ENCODE measurements at places on chromosomes 6 and 20.

DNA sequence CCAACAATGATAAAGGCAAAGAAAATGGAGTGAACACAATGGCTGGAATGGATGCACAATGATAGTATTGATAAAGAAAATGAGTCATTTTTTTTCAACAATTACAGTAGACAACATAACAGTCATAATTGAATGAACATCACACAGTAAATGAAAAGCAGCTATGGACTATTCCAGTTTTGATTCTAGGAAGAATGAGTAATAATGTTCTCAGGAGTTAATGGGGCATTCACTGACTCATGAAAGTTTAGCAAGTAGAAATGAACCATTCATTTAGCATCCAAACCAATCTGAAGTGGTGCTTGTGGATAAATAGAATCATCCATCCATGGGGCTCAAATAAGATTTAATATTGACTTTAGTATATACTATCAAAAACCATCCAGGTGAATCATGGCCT is 1029.5 kb upstream of the GJE1 start:
- peaks cover 2% of the 10 kb centered on the region for H3K27me3 ChIP-seq
- H3K4me1 ChIP-seq, result no peaks in the 10 kb centered on the region
- H3K27ac ChIP-seq, result no peak overlapping the region
- H3K36me3 ChIP-seq, result no peaks in the 10 kb centered on the region
- H3K4me3 ChIP-seq, result no peak overlapping the region

GRCh38 chr6:7232351-7232750 is 80.6 kb downstream of the SSR1 start:
- H3K27ac ChIP-seq, result no peak overlapping the region
- DNase-seq, result no peak
- H3K4me1 ChIP-seq, result peaks cover 7% of the 10 kb centered on the region
- H3K27me3 ChIP-seq, result no peaks in the 10 kb centered on the region

DNA sequence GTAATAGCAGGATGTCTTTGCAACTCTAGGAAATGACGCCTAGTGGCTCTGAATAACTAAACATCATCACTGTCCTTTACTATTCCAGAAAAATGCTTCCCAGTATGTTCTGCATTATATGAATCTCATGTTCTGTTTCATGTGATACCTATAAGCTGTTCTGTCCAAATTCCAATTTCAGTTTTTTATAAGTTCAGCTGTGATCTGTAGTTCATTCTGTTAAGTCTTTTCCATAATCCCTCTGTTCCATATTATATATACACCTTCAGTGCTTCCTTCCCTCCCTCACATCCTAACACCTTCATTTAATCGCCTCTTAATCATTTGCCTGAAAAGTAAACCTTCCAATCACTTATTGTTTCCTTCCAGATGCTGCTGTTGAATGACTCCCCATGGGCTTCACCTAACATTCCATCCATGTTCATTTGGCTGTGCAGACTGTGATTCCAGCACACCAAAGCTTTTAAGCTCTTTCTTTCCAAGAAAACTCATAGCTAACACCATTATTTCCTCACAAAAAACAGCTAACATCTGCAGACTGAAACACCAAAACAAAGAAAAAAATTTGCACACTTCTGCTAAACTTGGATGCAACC is 18.6 kb downstream of the HMGCLL1 start:
- no peaks in the 10 kb centered on the region for H3K27me3 ChIP-seq
- H3K27ac ChIP-seq, result no peak overlapping the region
- DNase-seq, result no peak

DNA sequence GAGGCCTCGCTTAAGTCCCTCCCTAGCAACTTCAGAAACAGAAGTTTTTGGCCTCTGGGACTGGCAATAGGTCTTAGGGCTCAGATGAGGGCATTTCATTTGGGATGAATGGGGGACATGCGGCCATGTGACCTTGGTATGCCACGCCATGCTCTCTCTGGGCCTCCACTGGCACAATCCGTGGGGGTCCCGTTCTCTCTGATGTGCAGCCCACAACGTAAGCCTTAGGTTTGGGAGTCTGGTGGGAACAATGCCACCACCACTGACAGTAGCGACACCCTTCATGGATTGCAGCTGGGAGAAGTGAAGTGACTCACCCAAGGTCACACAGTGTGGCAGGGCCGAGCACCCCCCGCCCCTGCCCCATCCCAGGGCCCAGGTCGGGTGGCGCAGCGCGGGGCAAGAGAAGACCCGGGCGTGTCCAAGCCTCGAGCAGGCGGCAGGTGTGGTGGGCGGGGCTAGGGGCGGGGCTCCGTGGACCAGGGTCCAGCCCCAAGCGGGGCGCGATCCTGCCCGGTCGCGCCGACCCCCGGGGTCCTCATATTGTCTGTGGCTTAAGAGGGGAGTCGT is 864 bp upstream of the CEBPB start:
- DNase-seq, result peak; percentile 24
- peak overlapping the region; percentile 75 for H3K4me3 ChIP-seq
- H3K36me3 ChIP-seq, result peaks cover 8% of the 10 kb centered on the region

GRCh38 chr6:128519132-128519930 is 1.1 kb downstream of the PTPRK start:
- DNase-seq, result peak; percentile 34
- no peak overlapping the region for H3K27ac ChIP-seq
- peaks cover 32% of the 10 kb centered on the region for H3K27me3 ChIP-seq
- H3K4me3 ChIP-seq, result peak overlapping the region; percentile 80
- H3K4me1 ChIP-seq, result peaks cover 26% of the 10 kb centered on the region

- H3K27ac ChIP-seq, result peak overlapping the region; percentile 40
- no peak for DNase-seq
- H3K27me3 ChIP-seq, result no peaks in the 10 kb centered on the region
- H3K4me3 ChIP-seq, result peak overlapping the region; percentile 84
These were observed 1.1 kb downstream of the B4GALT5 start for GRCh38 chr20:49712646-49712995.

DNA sequence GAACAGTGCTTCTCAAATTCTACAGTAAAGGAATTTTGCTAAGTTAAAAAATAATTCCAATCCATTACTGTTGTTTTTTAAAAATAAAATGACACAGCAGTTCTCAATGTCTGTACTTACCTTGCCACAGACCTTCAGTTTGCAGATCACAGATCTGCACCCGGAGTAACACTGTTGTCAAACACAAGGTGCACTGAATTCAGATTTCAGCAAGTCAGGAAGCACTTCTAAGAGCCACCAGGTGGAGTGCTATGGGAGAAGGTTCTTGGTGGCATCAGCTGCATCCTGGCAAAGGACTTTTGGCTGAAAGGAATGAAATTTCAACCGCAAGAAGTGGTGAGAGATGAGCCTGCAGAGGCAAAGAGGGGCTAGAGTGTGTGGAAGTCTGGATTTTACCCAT is 17.4 kb downstream of the RSPH4A start:
- peaks cover 12% of the 10 kb centered on the region for H3K36me3 ChIP-seq
- no peaks in the 10 kb centered on the region for H3K27me3 ChIP-seq
- no peaks in the 10 kb centered on the region for H3K4me1 ChIP-seq
- H3K27ac ChIP-seq, result no peak overlapping the region
- H3K4me3 ChIP-seq, result no peak overlapping the region

GRCh38 chr6:130613176-130613575 is 214.0 kb upstream of the SMLR1 start:
- H3K27ac ChIP-seq, result no peak overlapping the region
- H3K36me3 ChIP-seq, result no peaks in the 10 kb centered on the region
- no peak overlapping the region for H3K4me3 ChIP-seq
- H3K27me3 ChIP-seq, result no peaks in the 10 kb centered on the region

DNA sequence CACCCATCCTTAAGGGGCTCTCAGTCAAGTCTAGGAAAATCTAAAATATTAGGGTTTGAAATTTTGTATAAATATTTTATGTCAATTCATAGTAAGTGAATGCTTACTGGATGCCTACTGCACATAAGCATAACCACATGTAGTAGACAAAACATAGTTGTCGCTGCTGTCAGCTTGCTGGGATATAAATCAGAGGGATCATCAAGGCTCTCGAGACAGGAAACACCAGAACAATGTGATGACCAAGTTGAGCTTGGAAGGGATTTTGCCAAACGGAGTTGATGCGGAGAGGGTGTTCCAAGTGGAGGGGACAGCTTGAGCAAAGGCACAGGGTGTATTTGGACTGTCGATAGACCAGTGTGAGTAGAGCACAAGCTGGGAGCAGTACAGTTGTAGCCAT is 105.8 kb upstream of the SUPT3H start:
- peaks cover 4% of the 10 kb centered on the region for H3K36me3 ChIP-seq
- no peak overlapping the region for H3K4me3 ChIP-seq
- no peak for DNase-seq
- H3K27ac ChIP-seq, result no peak overlapping the region
- H3K4me1 ChIP-seq, result peaks cover 3% of the 10 kb centered on the region
- no peaks in the 10 kb centered on the region for H3K27me3 ChIP-seq

DNA sequence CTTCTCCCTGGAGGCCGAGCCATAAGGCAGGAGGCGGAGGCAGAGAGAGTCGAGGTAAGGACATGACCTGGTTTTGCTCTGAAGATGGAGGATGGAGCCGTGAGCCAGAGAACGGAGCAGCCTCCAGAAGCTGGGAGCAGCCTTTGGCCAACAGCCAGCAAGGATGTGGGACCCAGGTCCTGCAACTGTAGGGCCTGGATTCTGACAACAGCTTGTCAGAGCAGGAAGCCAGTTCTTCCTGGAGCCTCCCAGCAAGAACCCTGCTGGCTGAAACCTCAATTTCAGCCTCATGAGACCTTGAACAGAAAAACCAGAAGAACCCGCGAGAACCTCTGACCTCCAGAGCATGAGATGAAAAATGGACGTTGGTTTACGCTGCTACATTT is 13.4 kb upstream of the MRGBP start:
- peaks cover 5% of the 10 kb centered on the region for H3K4me1 ChIP-seq
- DNase-seq, result no peak
- H3K4me3 ChIP-seq, result no peak overlapping the region
- no peaks in the 10 kb centered on the region for H3K27me3 ChIP-seq
- no peaks in the 10 kb centered on the region for H3K36me3 ChIP-seq
- H3K27ac ChIP-seq, result no peak overlapping the region

GRCh38 chr6:167211881-167212712 is 54.3 kb upstream of the GPR31 start:
- H3K27me3 ChIP-seq, result no peaks in the 10 kb centered on the region
- H3K4me1 ChIP-seq, result no peaks in the 10 kb centered on the region
- DNase-seq, result no peak
- no peaks in the 10 kb centered on the region for H3K36me3 ChIP-seq
- H3K27ac ChIP-seq, result no peak overlapping the region

GRCh38 chr20:15515691-15516090 is 1057.6 kb downstream of the KIF16B start:
- no peaks in the 10 kb centered on the region for H3K27me3 ChIP-seq
- H3K4me1 ChIP-seq, result no peaks in the 10 kb centered on the region
- H3K27ac ChIP-seq, result no peak overlapping the region
- H3K36me3 ChIP-seq, result no peaks in the 10 kb centered on the region

DNA sequence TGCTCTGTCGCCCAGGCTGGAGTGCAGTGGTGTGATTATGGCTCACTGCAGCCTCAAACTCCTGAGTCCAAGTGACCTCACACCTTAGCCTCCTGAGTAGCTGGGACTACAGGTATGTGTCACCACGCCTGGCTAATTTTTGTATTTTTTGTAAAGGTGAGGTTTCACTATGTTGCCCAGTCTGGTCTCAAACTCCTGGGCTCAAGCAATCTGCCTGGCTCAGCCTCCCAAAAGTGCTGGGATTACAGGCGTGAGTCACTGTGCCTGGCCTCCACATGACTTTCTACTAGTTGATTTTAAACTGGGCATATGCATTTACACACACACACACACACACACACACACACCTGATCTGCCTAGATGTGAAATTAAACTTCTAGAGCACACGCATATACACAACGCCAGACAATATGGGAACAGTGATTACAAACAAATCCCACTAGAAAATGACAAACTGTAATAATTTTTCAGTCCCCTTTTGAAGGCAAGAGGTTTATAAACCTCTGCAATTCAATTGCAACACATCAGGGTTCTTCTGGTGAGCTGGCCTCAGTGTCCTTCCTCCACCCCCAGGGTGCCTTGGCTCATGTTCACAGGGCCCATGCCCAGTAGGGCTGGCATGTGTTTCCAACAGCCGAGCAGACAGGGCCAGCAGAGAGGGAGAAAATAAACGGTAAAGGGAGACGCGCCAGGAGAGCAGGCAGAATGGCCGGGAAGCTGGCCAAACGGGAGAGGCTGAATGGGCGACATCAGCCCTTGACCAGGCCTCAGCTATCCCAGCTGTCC is 31.2 kb downstream of the PARD6B start:
- no peak overlapping the region for H3K27ac ChIP-seq
- H3K4me3 ChIP-seq, result no peak overlapping the region
- no peaks in the 10 kb centered on the region for H3K27me3 ChIP-seq
- no peaks in the 10 kb centered on the region for H3K36me3 ChIP-seq
- no peaks in the 10 kb centered on the region for H3K4me1 ChIP-seq
- DNase-seq, result no peak

DNA sequence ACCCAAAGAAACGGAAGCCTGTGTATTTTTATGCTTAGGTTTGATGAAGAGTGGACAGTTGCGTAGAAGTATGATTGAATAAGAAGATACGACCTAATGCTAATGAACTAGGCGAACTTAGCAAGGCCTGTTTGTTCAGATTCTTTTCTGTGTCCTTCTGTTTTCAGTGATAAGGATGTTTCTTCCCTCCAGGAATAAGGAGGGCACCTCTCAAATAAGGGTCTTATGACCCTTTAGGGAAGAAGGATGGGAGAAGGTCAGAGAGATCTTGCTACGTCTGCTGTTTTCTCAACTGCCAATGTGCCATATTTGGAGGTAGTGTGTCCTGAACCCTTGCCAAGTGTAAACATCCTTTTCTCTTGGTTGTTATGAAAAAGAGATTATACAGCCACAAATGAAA is 524.8 kb downstream of the UTRN start:
- H3K36me3 ChIP-seq, result peaks cover 40% of the 10 kb centered on the region
- H3K4me1 ChIP-seq, result no peaks in the 10 kb centered on the region
- no peak for DNase-seq
- H3K27ac ChIP-seq, result no peak overlapping the region

GRCh38 chr6:28985462-28986164 is 19.5 kb downstream of the ZNF311 start:
- no peaks in the 10 kb centered on the region for H3K36me3 ChIP-seq
- DNase-seq, result no peak
- peaks cover 26% of the 10 kb centered on the region for H3K4me1 ChIP-seq
- H3K4me3 ChIP-seq, result peak overlapping the region; percentile 25
- no peak overlapping the region for H3K27ac ChIP-seq

GRCh38 chr6:150752409-150752808 is 113.1 kb upstream of the MTHFD1L start:
- no peaks in the 10 kb centered on the region for H3K4me1 ChIP-seq
- DNase-seq, result no peak
- H3K27ac ChIP-seq, result no peak overlapping the region
- no peaks in the 10 kb centered on the region for H3K36me3 ChIP-seq
- no peak overlapping the region for H3K4me3 ChIP-seq
- no peaks in the 10 kb centered on the region for H3K27me3 ChIP-seq

GRCh38 chr6:35955071-35955470 is 34.2 kb upstream of the SRPK1 start:
- no peaks in the 10 kb centered on the region for H3K36me3 ChIP-seq
- H3K4me3 ChIP-seq, result no peak overlapping the region
- H3K4me1 ChIP-seq, result no peaks in the 10 kb centered on the region
- H3K27ac ChIP-seq, result no peak overlapping the region
- no peaks in the 10 kb centered on the region for H3K27me3 ChIP-seq
